ENCODE measurements at places on chromosomes 13 and 19. TPM values are rescaled to one million over a fixed set of nuclear protein-coding genes. Genes with fewer than 3 reads are reported as not detected.
A peak's percentile ranks its signal among the peaks of the same experiment; 100 is the strongest.

DNA sequence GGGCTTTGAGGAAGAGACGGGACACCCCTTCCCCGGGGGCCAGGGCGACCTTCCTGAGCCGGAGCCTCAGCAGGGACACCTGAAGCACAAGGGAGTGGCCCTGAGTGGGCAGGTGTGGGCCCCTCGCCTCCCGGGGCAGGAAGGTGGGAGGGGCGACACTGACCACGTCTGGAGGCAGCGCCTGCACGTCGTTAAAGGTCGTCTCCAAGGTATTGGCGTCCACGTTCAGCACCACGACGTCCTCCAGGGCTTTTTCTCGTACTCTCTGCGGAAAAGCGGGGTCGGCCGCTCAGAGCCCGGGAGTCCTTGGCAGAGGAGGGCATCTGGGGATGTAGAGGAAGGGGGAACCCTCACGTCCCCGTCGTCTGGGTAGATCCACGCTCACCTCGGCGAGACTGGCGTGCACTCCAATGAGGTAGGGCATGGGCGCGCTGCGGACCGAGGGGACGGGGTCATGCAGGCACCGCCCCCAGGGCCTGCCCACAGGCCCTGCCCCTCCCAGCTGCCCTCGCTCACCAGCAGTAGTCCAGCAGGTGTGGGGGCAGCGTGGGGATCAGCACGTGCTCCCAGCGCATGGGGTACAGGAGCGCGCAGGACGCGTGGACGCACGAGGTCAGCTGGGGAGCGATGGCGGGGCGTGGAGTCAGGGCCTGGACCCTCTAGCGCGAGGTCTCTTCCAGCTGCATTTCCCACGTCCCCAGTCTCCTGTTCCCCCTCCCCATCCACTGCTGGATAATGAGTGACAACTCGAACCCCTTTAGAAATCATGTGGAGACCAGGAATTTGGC, 6.1 kb downstream of the DENND1C start:
- DNase-seq, result no peak
- H3K27me3 ChIP-seq, result peaks cover 44% of the 10 kb centered on the region

DNA sequence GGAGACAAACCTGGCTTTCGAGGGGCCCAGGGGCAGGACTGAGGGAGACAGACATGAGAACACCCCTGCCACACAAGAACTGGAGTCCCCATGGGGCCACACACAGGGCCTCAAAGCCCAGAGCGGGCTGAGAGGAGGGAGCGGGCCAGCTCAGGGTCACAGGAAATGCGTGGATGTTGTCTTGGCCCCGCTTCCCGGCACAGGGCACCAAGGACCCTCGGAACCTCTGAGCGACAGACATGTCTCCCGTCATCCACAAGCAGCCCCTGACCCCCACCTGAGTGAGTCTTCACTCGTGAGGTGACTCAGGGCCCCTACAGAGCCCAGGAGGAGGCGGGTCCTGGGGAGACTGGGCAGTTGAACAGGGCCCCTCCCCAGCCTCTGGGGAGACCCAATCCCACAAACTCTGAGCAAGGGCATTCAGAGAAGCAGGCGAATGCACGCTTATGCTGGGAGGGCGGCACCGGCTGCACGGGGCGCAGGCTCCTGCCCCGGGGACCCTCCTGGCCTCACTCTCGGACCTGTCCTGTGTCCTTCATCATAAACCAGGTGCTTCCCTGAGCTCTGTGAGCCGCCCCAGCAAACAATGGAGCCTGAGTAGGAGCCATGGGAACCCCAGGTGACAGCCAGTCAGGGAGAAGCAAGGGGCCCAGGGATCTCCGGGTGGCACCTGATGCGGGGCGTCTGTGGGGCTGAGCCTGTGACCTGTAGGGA, 20.1 kb downstream of the SGTA start:
- no peak overlapping the region for H3K4me3 ChIP-seq
- no peak for DNase-seq
- no peak overlapping the region for H3K27ac ChIP-seq

- DNase-seq, result no peak
- no peak overlapping the region for H3K27ac ChIP-seq
- H3K4me3 ChIP-seq, result no peak overlapping the region
- H3K4me1 ChIP-seq, result no peaks in the 10 kb centered on the region
- H3K36me3 ChIP-seq, result no peaks in the 10 kb centered on the region
These were observed 11.7 kb upstream of the ZNF181 start for GRCh38 chr19:34722353-34722752.

- H3K27ac ChIP-seq, result no peak overlapping the region
- H3K4me1 ChIP-seq, result no peaks in the 10 kb centered on the region
- no peak for DNase-seq
- no peak overlapping the region for H3K4me3 ChIP-seq
- H3K27me3 ChIP-seq, result no peaks in the 10 kb centered on the region
- no peaks in the 10 kb centered on the region for H3K36me3 ChIP-seq
These were observed 614.2 kb downstream of the DCT start for GRCh38 chr13:93865235-93865634.

DNA sequence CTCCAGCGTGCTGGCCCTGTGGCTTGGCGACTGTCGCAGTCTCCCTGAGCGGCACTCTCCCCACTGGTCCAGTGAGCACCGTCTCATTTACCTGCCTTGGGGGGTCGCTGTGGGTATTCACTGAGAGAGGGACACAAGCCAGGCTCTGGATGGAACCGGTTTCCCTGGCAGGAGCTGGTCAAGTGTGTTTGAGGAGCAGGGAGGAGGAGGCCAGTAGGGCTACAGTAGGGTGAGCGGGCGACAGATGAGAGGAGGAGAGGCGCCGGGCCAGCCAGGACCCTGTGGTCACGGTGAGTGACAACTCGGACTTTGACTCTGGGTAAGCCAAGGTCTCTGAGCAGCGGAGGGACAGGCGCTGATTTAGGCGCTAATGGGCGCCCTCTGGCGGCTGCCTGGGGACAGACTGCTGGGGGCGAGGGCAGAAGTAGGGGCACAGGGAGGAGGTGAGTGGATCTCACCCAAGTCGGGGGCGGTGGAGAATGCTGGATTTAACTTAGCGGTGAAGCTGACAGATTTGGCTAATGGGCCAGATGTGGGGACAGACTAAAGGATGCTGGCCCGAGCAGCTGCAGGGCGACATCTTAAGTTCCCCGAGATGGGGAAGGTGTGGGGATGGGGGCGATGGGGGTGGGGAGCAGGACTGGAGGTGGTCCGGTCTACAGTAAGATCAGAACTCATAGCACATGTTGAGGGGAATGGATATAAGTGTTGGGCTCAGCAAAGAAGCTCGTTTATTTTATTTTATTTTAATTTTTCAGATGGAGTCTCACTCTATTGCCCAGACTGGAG, 4.7 kb upstream of the PRMT1 start:
- H3K4me3 ChIP-seq, result no peak overlapping the region
- peak; percentile 83 for DNase-seq
- H3K27ac ChIP-seq, result no peak overlapping the region

DNA sequence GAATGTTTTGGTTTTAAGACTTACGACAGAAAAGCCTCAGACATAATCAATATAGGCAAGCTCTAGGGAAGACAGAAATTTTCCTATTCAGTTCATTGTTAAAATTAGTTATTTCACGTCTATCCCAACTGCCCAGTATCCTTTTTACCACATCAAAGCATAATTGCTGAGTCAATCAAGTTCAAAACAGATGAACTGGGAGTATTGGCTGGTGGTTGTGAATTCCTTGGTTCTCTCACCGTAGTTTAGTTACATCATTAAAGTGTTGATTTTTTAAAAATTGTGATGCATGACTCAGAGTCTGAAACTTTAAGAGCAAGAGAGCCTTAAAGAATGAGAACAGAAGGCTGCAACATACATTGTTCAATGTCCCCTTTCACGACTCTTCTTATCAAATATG, 143.3 kb upstream of the FREM2 start:
- no peak overlapping the region for H3K27ac ChIP-seq
- H3K36me3 ChIP-seq, result no peaks in the 10 kb centered on the region
- H3K4me3 ChIP-seq, result no peak overlapping the region
- no peak for DNase-seq

DNA sequence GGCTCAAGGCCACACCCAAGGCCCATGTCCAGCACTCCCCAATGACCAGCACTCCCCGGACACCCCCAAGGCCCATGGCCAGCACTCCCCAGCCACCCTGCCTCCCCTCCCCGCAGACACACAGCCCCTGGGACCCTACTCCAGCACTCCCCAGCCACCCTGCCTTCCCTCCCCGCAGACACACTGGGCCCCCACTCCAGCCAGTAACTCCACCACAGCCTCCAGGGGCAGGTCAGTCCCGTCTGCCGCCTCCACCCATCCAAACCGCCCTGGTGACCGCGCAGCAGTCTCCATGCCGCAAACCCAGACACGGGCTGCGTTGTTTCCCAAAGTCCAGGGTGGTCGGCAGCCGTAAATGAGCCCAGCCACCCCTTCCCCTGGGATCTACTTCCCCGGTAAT, 70.7 kb downstream of the SPACA7 start:
- H3K4me1 ChIP-seq, result peaks cover 9% of the 10 kb centered on the region
- H3K36me3 ChIP-seq, result no peaks in the 10 kb centered on the region
- peaks cover 63% of the 10 kb centered on the region for H3K27me3 ChIP-seq
- H3K27ac ChIP-seq, result no peak overlapping the region
- peak; percentile 56 for DNase-seq
- no peak overlapping the region for H3K4me3 ChIP-seq

DNA sequence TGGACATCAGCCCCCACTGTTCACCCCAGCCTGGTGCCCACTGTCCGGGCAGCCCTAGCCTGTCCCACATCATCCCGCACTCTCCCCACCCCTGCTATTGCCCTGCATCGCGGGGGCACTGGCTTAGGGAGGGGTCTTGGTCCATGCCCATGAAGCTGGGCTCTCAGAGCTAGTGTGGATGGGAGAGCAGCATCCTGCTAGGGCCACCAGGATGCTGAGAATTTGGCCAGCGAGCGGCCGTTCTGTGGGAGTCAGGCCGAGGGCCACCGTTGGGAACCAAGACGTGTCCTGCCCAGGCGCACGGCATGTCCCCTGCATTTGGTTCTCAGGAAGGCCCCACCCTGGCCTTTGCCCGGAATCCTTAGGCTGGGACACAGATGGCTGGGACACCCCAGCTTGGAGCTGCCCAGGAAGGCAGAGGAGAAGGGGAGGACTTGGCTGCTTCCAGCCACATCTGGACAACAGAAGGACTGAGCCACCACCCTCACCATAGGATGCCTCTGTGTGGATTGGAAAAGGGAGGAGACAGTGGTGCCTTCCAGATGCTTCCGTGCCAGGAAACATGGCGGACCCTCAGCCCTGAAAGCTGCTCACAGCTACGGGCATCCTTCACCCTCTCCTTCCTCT, 14.6 kb downstream of the ADGRE5 start:
- no peak overlapping the region for H3K4me3 ChIP-seq
- DNase-seq, result no peak
- H3K27me3 ChIP-seq, result no peaks in the 10 kb centered on the region
- H3K36me3 ChIP-seq, result peaks cover 57% of the 10 kb centered on the region
- H3K4me1 ChIP-seq, result no peaks in the 10 kb centered on the region
- no peak overlapping the region for H3K27ac ChIP-seq

DNA sequence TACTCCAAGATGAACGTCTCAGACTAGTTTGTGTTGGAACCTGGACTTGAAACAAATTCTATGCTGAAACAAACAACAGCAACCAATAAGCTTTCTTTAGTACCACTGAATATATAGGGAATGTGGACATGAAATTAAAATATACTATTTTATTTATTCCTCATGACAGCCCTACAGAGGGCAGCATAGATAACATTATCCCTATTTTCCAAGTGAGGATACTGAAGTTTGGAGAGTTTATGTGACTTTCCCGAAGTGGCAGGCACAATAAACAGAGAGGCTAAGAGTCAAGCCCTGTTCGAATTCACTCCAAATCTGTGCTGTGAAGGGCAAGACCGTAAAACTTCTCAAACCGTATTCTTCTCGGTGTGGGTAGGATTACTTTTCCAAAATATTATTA, 509.9 kb upstream of the GPC6 start:
- H3K36me3 ChIP-seq, result no peaks in the 10 kb centered on the region
- no peaks in the 10 kb centered on the region for H3K4me1 ChIP-seq
- DNase-seq, result no peak
- no peak overlapping the region for H3K4me3 ChIP-seq
- H3K27ac ChIP-seq, result no peak overlapping the region
- no peaks in the 10 kb centered on the region for H3K27me3 ChIP-seq

- H3K4me1 ChIP-seq, result peaks cover 49% of the 10 kb centered on the region
- H3K27ac ChIP-seq, result peak overlapping the region; percentile 86
These were observed 33.2 kb upstream of the KATNAL1 start for GRCh38 chr13:30340331-30341250.

- H3K4me3 ChIP-seq, result no peak overlapping the region
- H3K27me3 ChIP-seq, result no peaks in the 10 kb centered on the region
- H3K27ac ChIP-seq, result no peak overlapping the region
- H3K4me1 ChIP-seq, result no peaks in the 10 kb centered on the region
- no peak for DNase-seq
- H3K36me3 ChIP-seq, result peaks cover 88% of the 10 kb centered on the region
These were observed 14.0 kb upstream of the TMEM86B start for GRCh38 chr19:55242517-55242916.

DNA sequence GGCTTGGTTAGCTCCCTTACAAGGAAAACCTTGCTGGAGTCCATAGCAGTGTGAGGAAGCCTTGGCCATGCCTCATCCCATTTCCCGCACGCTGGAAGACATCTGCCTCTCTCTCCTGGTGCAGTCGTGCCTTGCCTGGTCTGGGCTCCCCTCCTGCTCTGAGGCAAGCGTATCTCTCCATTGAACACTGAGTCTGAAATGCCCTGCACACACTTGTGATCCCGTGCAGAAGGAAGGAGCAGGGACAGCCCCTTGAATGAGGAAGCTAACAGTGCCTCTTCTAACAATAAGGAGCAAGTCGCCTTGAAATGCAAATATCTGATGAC, 407 bp upstream of the ZNF440 start:
- H3K27me3 ChIP-seq, result no peaks in the 10 kb centered on the region
- no peaks in the 10 kb centered on the region for H3K4me1 ChIP-seq
- peak overlapping the region; percentile 63 for H3K4me3 ChIP-seq

- H3K4me3 ChIP-seq, result no peak within 1 kb of the TSS
- no peak for DNase-seq
- no peak within 1 kb of the TSS for H3K27ac ChIP-seq
- no peaks in the 10 kb centered on the region for H3K36me3 ChIP-seq
These were observed at the start of gene HSH2D for GRCh38 chr19:16143399-16144215. Gene HSH2D, plus strand, starts transcription at chr19:16143685. Its CDS starts 5,066 bp downstream, at chr19:16148751.

DNA sequence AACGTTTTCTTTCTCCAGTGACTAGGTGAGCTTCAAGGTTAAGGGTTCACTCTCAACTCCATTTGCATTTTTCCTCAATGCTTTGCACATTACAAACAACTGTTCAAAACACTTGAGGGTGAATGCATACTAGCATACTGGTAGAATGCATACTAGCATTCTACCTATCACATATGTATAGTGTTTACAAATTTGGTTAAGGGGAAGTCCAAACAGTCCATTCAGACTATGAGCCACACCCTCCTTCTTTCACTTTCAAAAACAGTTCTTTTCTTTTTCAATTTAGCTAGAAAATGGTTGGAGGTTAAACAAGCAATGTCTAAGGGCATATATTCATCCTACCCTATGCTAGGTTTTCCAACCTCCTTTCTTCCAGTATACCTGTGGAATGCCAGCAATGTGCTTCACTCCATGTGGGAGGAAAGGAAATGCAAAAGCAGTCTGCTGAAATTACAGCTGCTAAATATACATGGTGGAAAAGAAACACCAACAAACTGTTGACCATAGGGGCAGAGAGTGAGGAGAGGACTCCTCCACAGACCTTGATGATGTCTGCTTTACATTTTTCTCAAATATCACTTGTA, 102.6 kb downstream of the DOCK9 start:
- peaks cover 90% of the 10 kb centered on the region for H3K36me3 ChIP-seq
- no peak overlapping the region for H3K27ac ChIP-seq
- H3K4me1 ChIP-seq, result no peaks in the 10 kb centered on the region
- H3K4me3 ChIP-seq, result no peak overlapping the region
- no peaks in the 10 kb centered on the region for H3K27me3 ChIP-seq

Gene PET100
- 70.9 TPM for polyA plus RNA-seq

Gene ZNF382
- 2.1 TPM for polyA plus RNA-seq

Gene ZSCAN18
- polyA plus RNA-seq, result 5.8 TPM

Gene ZNF793
- 1.6 TPM for polyA plus RNA-seq

Gene PODNL1
- polyA plus RNA-seq, result 2.5 TPM
